ENCODE measurements at places on chromosomes 2 and 18.

DNA sequence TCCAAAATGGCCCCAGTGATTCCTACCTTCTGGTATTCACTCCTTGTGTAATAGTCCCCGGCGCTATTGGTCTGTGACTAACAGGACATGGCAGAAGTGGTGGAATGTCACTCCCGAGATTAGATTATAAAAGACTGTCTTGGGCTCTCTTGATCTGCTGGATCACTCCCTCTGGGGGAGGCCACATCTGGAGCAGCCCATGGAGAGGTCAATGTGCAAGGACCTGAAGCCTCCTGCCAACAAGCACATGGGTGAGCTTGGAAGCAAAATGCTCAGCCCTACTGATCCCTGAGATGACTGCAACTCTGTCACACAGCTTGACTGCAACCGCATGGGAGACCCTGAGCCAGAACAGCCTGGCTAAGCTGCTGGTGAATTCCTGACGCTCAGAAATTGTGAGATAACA lies 94.3 kb upstream of the GLI2 start:
- DNase-seq = no peak

DNA sequence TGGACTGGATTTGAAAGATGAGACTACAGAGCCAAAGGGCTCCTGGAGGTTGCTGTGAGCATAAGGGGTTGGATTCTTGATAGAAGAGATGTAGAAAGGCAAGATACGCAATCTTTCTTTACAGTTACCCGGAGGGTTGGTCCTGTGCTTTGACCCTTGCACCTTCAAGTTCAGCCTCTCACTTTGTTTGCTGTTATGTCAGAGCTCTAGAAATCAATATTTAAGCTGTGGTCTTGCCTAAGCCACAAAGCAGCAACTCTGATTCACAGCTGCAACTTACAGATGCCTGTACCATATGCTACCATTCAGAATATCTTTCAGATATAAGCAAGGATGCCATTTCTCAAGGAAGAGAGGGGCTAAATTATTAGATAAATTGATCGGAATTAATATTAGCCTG lies 943.1 kb upstream of the LRRTM1 start:
- no peak for DNase-seq

- DNase-seq = no peak
Measured at GRCh38 chr2:6793371-6793770, 72.3 kb downstream of the CMPK2 start.

- DNase-seq = no peak
Measured at GRCh38 chr18:4639628-4640310, 184.7 kb upstream of the DLGAP1 start.

- no peak for DNase-seq
Measured at GRCh38 chr2:239290618-239291474, 110.0 kb downstream of the HDAC4 start.

- no peak for DNase-seq
Measured at GRCh38 chr18:66951750-66952149, 347.9 kb upstream of the CDH19 start.

DNA sequence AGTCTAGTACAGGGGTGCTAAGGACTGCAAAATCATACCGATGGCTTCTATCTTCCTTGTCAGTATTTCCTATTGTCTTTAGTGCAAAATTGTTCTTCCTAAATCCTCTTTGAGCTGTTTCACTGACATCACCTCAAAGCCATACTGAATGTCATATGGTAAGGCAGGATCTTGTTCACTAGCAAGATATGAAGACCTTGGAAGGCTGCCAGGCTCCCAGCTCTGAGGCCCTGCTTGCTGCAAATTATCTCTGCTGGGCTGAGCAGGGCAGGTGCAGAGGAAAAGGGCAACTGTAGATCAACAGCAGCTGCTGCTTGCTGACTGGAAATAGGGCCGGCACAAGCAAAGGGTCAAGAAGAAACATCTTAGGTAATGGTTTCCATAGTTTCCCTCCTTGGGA lies 58.2 kb downstream of the PMAIP1 start:
- DNase-seq = no peak

DNA sequence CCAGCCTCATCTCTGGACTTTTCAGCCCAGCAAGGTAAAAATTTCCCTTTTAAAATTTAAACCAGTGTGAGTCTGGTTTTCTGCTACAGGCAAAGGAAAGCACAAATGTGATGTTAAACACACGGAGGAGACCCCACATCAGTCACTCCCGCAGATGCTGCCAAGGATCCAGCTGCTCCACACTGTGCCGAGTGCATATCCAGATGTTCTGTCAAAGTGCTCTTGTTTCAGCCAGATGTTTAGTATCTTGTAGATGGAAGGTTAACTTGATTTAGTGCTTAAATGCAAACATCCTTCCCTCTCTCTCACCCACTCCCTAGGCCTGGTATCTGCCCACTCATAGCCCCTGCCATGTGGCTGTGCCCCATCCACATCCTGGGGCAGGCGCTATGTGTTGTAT lies 15.8 kb upstream of the ATOH8 start:
- no peak for DNase-seq

DNA sequence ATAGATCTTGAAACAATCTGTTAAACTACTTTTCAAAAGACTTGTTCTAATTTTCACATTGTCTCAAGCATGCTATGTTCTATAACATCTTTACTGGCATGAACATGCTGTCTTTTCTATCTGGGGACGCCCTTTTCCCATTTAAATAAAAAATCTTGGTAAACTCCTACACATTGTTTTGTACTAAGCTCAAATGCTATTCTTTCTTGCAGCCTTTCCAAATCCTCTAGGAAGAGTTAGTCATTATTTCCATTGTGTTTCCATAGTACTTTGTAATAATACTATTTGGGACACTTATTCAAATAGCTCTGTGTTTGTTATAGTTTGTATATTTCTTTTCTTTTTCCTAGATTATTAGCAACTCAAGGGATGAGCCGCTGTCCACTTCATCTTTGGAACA lies 828.6 kb upstream of the FSHR start:
- no peak for DNase-seq

- DNase-seq = no peak
Measured at GRCh38 chr2:152334701-152335015, 316 bp upstream of the FMNL2 start.

- DNase-seq = no peak
Measured at GRCh38 chr2:9071584-9072124, 68.2 kb upstream of the MBOAT2 start.

- no peak for DNase-seq
Measured at GRCh38 chr2:46978723-46979122, 63.1 kb upstream of the MCFD2 start.

DNA sequence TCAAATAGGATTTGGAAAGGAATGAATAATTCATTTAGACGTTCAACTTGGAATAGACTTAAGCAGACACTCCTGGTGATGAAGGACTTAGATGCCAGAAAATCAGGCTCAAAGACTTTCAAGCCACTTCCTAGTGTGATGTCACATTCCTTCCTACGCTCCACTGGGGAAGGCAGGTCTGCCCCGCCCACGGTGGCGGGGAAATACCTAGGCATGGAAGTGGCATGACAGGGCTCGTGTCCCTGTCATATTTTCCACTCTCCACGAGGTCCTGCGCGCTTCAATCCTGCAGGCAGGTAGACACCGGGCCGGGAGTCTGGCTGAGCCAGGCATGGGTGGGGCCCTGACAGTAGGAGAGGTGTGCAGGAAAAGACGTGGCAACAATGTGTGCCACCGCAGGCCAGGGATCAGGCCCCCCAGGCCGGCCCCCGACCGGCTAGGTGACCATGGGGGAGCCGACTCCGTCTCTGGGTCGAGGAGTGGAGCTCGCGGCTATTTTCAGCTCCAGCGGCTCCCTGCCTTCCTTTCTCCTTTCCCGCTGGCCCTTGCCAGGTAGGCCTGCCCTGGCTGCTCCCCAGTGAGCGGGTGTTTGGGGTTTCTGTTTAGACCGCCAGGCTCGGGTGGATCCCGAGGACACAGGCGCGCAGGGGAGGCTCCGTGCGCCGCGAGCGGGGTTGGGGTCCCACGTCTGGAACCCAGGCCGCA lies at the start of gene IL1RL2:
TSS of gene IL1RL2 (plus strand) at position 233 of the 705 bp plus-strand sequence. CDS start 845 bp downstream, outside the sequence.
- no peak for DNase-seq

DNA sequence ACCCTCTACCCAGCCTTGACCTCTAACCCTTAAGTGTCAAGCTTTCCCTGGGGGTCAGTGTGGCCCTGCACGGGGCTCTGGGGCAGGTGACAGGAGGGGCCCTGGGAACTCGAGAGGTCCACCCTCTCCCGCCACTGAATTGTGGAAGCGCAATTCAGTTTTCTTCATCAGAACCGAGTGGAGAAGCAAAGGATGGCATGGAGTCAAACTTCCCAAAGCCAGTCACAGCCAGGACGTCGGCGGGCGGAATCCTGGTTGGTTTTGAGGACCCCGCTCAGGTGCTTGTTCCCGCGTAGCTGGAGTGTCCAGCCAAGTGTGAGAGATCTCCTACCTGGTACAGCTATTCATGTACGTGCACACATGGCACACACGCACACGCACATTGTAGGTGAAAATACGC lies 62.0 kb downstream of the MBP start:
- DNase-seq = no peak

- no peak for DNase-seq
Measured at GRCh38 chr18:47735041-47735702, 195.3 kb downstream of the SMAD2 start.

- DNase-seq = no peak
Measured at GRCh38 chr2:33230195-33230594, 246.3 kb upstream of the RASGRP3 start.

- DNase-seq = no peak
Measured at GRCh38 chr18:3069671-3070433, 56.9 kb upstream of the LPIN2 start.

GRCh38 chr2:62663411-62663810 lies 42.1 kb upstream of the EHBP1 start:
- no peak for DNase-seq

All from activated CD4-positive, alpha-beta T cell treated with anti-CD3 and anti-CD28 coated beads for 1 hour (primary cell).